ENCODE measurements at places on chromosomes 11 and 22. TPM values are rescaled to one million over a fixed set of nuclear protein-coding genes. Genes with fewer than 3 reads are reported as not detected.

The DEFB131B gene
- not detected for total RNA-seq

- DNase-seq: no peak
Observed at GRCh38 chr22:37731804-37732471, 35.1 kb downstream of the TRIOBP start.

The BLID gene
- 6.0 TPM for total RNA-seq

GRCh38 chr22:50184004-50184901 lies 1.5 kb upstream of the TRABD start:
- DNase-seq: no peak

GRCh38 chr22:49958931-49959781 lies 1.4 kb upstream of the PIM3 start:
- DNase-seq: no peak

DNA sequence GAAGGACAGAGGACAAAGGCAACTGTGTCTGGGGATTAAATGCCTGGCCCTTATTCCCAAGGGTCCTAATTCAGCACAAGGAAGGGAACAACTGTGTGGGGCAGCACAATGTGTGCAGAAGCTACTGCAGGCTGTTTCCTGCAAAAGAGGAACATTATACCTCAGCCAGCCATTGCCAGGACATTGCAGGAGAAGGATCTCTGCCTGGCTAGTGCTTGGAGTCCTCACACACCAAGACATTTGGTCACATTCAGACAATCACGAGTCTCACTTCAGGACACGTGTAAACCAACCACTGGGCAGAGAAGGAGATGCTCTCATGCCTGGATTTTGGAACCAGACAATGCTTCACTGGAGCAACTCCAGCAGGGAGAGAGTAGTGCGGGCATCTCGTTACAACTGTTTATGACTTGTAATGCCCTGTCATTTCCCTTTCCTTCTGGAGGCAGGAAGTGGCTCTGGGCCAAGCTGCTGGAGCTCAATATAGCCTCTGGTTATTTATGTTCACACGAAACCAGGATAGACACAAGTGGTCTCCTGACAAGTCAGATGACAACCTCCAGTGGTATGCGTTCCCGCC lies 23.9 kb upstream of the ZC3H12C start:
- DNase-seq: peak; percentile 96

GRCh38 chr11:688681-689080 lies 6.3 kb downstream of the DEAF1 start:
- no peak for DNase-seq

GRCh38 chr22:44545773-44546172 lies 47.7 kb upstream of the RTL6 start:
- no peak for DNase-seq

The CCDC73 gene
- 0.03 TPM for total RNA-seq

- DNase-seq: no peak
Observed at GRCh38 chr11:36271794-36272407, 17.3 kb downstream of the COMMD9 start.

The NOL12 gene
- total RNA-seq: 35.4 TPM

- peak; percentile 38 for DNase-seq
Observed at GRCh38 chr11:108432783-108433182, 34.5 kb downstream of the C11orf65 start.

- no peak for DNase-seq
Observed at GRCh38 chr11:14773755-14774154, 118.3 kb downstream of the CYP2R1 start.

- peak; percentile 48 for DNase-seq
Observed at GRCh38 chr11:84564180-84564866, 1062.8 kb downstream of the DLG2 start.

- DNase-seq: no peak
Observed at GRCh38 chr11:33413301-33413700, 156.1 kb downstream of the HIPK3 start.

The SPDYC gene
- total RNA-seq: not detected

GRCh38 chr22:20434264-20434751 lies 3.3 kb downstream of the SCARF2 start:
- no peak for DNase-seq

GRCh38 chr11:122197066-122197987 lies 81.3 kb upstream of the BLID start:
- DNase-seq: peak; percentile 100

The MAJIN gene
- not detected for total RNA-seq

The PRR33 gene
- total RNA-seq: not detected

DNA sequence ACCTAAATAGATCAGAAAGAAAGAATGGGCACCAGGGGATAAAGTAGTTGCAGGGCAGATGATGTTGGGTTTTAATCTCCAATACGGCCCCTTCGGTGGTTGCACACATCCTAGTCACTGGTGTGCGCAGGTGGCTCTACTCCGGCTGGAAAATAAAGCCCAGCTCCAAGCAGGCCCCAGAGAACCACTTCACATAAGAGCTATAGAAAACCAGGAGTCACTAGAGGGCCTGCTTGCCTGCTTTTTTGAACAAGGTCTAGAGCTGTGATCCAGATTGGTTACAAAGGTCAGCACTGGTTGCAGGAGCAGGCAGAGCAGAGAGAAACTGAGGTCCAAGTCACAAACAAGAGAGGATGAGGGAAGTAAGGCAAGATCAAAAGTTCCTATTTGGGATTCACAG lies 41.5 kb upstream of the MS4A8 start:
- DNase-seq: peak; percentile 32

The OR6A2 gene
- not detected for total RNA-seq

- no peak for DNase-seq
Observed at GRCh38 chr11:27229511-27230191, 133.4 kb downstream of the CCDC34 start.

GRCh38 chr11:17571431-17572358 lies 24.6 kb downstream of the OTOG start:
- no peak for DNase-seq

- no peak for DNase-seq
Observed at GRCh38 chr11:123159183-123159857, 35.7 kb downstream of the CLMP start.

DNA sequence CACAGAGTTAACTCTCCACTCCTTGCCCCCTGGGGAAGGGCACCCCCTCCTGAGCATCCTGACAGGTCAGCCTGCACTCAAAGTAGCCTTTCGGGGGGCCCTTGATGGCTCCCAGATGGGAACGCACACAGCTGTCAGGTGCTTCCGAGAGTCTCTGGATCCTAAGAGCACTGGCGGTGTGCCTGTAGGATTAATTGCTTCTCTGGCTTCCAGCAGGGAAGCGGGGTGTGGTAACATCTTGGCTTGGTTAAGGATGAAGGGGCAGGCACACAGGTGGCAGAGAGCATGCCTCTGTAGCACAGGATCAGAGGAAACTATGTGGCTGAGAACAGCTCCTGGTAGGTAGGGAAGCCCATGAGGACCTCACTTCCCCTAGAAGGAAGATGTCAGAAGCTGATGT lies 199.8 kb downstream of the MIAT start:
- no peak for DNase-seq

GRCh38 chr11:113577356-113578032 lies 102.3 kb upstream of the DRD2 start:
- DNase-seq: no peak

The TYMP gene
- 2.0 TPM for total RNA-seq

DNA sequence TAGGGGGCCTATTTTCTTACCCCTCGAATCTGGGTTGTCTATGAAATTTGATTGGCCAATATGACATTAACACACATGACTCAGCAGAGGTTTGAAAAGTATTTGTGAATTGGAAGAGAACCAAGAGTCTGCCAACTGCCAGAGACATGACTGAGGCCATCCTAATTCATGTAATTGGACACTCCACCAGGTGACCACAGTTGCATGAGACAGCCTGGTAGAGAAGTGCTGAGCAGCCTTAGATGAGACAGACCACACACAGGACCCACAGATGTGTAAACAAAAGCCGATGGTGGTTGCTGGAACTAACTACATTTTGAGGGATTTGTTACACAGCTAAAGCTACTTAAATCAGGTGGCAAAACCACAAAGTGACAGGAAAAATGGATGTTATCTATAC lies 855 bp upstream of the MS4A5 start:
- DNase-seq: peak; percentile 68

- no peak for DNase-seq
Observed at GRCh38 chr11:35138606-35138942, 397 bp upstream of the CD44 start.

The HPX gene
- total RNA-seq: 0.35 TPM

The MRGPRX3 gene
- 0.93 TPM for total RNA-seq

The UCP2 gene
- total RNA-seq: not detected

DNA sequence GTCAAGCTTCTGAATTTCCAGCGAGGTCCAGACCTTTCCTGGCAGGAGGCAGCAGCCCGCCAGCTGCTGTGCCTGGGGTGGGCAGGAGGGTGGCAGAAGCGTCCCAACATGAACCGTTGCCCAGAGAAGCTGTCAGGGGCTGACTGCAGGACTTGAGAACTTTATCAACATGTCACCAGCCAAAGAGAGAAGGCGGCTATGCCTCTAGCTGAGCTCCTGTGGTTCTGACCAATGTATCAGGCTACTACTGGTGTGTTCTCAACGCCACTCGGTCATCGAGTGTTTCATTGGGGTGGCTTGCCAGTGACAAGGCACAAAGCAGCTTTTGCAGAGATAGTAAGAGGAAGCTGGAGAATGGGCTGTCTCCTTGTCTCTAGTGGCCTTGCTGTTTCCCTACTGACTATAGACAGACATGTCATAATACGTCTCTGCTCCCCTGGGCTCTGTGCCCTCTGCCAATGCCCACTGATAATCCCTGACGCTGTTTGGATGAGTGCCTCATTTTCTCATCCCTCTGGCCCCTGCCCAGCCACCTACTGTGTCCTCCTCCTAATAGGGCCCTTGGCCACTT lies 17.6 kb upstream of the ASCC2 start:
- no peak for DNase-seq

The MFRP gene
- not detected for total RNA-seq

DNA sequence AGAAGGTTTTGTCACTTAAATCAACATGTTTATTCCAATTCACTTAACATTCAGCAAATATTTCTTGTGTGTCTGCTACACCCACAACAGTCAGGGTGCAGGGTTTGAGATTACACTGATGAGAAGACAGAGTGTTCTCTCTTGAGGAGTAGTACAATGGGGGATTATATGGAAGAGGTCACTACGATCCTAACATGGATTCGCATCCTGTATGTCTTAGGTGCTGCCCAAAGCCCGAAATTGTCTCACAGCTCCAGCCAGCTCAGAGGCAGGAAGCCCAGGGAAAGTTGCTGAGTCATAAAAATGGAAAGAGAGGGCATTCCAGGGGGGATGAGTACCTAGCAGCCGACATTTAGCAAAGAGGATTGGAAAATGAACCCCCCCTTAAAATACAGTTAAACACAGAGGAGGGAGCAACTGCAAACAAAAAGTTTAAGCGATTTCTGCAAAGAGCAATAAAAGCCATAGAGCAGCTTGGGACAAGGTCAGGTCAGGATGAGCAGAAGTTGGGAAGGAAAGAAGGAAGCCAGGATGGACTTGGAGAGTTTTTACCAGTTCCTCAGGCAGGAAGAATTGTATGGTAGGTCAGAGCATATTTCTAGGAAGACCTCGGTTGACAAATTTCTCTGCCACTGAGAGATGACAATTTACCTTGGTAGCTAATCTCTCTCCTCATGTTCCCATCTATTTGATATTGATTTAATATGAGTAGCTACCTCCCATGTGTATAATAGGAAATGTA lies 49.5 kb downstream of the IGLL5 start:
- DNase-seq: no peak

- DNase-seq: no peak
Observed at GRCh38 chr11:121953122-121953521, 162.9 kb downstream of the BLID start.

All from HT1080 (cell line).